ENCODE measurements at places on chromosomes 1 and 21.

GRCh38 chr1:215360031-215360430 lies 207.1 kb upstream of the KCTD3 start:
- no peak for DNase-seq

DNA sequence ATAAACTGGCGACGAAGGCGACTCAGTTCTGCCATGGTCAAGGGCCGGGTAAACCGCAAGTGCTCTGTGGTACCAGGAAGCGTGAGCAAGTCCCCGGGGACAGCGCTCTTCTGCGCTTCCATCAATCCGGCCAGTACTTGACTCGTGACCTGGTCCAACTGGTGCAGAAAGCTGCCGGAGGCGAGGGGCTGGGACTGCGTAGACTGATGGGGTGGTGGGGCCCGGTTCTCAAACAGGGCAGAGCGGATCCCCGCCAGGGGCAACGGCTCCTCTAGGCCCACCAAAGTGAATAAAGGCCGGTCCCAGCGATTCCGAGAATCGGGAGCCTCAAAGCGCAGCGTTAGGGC lies 852 bp downstream of the KTI12 start:
- DNase-seq: no peak

DNA sequence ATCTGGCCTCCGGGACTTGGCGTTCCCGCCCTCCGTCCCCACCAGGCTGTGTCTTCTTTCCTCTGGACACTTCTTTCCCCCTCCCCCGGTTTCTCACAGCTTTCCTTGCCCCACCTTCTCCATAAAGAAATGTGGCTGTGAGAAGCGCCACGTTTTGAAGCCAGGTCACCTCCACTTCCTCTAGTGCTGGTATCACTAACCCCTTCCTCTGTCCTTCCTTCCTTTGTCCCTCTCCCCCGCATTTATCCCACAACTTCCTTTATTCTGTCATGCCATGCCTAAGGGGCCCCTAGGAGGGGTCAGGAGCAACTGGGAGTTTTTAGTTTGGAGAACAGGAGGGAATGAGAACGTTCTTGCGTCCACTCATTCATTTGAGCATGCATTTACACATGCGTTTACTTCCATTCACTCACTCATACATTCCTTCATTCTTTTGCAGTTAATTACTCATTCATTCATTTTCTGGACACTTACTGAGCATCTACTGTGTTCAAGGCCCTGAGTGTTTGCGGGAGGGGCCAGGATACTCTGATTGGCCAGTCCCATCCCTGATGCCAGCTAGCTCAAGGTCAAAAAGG lies 5.0 kb upstream of the ACOT11 start:
- DNase-seq: no peak

- no peak for DNase-seq
Measured at GRCh38 chr21:14454016-14455009, 71.4 kb upstream of the HSPA13 start.

- no peak for DNase-seq
Measured at GRCh38 chr1:152109998-152110294, 5.3 kb downstream of the TCHH start.

- no peak for DNase-seq
Measured at GRCh38 chr1:23118957-23119792, 49.5 kb downstream of the LUZP1 start.

DNA sequence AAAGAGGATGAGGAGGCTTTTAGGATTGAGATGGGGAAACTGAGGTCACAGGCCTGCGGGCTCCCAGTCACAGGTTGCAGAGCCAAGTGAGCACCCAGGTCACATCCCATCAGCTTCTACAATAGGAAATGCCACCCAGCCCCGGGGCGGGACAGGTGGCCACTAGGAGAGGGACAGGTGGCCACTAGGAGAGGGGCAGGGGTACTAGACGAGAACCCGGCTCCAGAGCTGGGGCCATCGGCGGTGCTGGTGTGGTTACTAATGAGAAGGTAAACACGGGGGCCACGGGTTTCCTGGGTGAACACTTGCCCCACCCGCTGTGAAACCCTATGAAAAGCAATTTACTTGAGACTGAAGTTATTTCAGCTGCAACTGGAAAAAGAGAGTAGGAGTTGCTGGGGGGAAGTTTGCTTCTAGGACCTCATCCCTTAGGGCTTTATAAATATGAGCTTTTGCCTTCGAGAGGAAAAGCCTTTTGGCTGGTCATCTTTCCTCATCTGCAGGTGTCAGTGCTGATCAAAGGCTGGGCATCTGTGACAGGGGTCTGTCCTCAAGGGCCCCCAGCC lies 52.5 kb downstream of the MRPL37 start:
- DNase-seq: no peak

- no peak for DNase-seq
Measured at GRCh38 chr1:217495249-217495648, 135.6 kb downstream of the GPATCH2 start.

DNA sequence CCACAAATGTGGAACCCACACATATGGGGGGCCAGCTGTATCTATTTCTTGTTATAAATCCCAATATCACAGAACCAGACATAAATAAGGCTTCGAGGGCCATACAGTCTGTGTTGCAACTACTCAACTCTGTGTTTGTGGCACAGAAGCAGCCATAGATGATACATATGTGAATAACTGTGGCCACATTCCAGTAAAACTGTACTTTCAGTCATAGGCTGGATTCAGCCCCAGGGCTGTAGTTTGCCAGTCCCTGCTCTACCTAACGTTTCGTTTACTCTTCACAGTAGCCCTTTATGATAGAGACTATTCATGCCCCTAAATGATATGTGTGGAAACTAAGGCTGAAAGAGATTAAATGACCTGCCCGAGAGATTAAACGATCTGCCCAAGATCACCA lies 48.7 kb downstream of the FHAD1 start:
- DNase-seq: no peak

Data from WERI-Rb-1 (cell line).